ENCODE measurements at places on chromosomes 3 and 15.

GRCh38 chr3:168546707-168547106 lies 451.0 kb upstream of the GOLIM4 start:
- no peak for DNase-seq

DNA sequence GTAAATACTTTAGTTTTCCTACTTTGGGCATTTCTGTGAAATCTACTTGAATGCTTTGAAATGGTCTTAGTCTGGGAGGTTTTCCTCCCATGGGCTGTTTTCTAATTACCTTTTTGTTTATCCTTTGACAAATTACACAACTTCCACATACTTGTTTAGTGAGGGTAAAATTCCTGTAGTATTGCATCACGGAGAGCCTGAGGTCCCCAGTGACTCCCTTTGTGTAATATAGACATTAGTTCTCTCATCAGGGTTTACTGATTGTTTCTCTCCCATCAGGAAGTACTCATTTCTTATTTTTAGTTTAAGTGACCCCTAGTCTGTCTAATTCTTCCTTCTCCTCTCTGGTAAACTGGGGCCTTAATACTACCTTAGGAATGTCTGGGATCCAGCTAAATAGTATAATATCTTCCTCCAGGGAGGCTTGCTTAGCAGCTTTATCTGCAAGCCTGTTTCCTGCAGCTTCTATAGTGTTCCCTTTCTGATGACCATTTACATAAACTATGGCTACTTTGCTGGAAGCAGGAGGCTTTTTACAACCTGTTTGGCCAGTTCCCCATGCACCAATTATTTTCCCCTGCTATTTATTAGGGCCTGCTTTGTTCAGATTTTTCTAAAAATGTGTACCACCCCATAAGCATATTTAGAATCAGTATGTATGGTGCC lies 87.2 kb upstream of the XCR1 start:
- peak; percentile 88 for DNase-seq

DNA sequence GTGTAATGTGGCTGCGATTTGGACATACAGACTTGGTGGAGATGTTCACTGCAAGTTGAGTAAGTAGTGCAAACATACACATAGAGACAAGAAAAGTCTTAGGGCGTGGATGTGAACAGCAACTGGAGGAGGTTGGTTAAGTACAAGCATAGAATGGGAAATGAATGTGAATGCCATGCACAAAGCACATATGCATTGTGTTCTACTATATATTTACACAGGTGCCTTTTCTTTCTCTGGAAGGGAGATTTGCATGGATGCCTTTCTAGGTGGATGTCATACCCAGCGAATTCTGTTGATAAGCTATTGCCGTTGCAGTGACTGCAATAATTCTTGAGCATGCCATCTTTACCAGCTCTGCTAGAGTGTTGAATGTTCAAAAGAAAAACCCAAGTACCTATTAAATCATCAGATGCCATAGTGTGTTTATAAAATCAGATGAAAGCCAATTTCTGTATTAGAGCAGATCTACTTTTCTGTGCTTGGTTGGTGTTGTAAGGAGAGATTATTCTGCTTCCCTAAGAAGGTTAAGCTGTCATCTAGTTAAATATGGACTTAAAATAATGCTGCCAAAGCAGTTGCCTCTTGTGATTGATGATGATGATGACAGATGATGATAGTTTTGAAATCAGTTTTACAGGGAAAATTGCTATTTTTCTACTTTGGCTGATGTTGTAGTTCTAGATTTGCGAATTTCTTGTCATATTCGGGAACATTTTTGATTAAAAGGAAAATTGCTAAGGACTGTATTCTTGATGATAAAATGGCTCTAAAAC lies 148.4 kb downstream of the CNTN4 start:
- no peak for DNase-seq

DNA sequence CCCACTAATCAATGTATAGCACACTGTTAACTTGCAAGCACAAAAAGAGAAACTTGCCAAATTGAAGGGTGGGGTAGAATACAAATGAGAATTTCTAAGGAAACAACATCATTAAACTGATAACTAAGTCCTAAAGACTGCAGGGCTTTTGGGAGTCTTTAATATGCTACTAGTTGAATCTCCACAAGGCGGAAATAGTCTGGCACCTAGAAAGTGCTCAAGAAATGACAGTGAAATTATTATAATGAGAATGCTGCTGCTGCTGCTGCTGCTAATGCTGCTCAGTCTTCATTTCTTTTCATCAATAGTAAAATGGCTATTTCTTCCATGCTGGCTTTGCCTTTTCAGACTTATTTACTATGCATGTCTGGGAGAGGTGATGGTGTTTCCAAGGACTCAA lies 91.8 kb downstream of the BTD start:
- DNase-seq, result no peak

DNA sequence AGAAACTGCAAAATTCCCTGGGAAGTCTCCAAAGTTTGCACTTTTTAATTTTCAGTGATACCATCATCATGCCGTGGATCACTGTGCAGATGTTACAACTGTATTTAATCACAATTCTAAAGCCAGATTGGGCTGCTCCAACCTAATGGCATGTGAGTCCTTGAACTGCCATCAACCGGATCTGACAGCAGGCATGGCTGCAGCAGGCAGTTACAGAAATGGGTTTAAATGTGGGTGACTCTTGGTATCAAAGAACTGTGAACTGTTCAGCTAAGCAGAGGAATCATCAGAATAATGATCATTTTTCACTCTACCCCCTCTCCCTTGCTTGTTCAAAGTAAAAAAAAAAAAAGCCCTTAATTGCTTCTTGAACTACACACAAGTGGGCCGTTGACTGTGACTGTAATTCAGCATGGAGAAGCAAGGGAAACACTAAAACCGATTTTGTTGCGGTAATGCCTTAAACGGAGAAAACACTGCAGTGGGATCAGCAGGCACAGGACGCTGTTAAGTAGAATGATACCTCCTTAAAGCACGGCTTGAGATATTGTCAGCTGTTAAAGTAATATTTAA lies 152.4 kb downstream of the RORA start:
- no peak for DNase-seq

- no peak for DNase-seq
These were observed 66.8 kb downstream of the STAC start for GRCh38 chr3:36447061-36447460.

DNA sequence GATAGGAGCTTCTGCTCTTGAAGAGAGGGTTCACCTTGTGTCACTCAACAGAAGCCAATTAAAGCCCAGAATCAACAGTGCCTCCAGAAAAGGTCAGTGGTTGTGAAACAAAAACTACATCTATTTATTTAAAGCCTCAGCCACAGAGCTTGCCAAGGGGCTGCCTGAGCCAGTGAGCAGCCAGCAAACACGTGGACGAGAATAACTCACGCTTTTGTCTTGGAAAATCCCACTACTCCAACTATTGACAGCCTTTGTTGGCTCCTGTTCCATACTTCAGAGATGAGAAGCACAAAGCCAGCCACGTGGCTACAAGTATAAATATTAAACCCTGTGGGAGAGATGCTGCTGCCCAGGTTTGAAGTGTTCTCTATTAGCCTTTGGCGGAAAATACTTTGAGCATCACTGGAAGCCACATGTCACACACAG lies 10.3 kb downstream of the GPR156 start:
- DNase-seq, result peak; percentile 42

DNA sequence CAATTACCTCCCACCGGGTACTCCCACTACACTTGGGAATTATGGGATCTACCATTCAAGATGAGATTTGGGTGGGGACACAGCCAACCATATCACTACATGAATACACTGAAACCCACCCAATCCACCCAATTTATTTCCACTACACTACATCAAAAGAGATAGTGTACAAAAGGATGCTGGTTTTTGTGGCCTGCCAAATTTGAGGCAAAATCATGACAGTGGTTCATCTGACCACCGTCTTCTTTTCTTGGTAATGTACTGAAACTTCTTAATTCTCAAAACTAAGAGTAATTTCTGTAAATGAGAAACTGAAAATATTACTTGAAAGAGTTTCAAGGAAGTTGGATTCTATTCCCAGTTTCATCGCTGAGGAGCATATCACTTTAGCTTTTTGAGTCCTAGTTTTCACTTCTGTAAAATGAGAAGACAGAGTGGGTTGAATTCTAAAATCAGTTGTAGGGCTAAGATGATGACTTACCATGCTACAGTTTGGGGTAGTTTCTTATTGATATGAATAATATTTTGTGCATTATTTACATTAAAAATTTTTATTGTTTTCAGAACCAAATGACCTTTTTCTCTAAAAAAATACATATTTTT lies 360.4 kb upstream of the CNTN6 start:
- DNase-seq, result no peak

DNA sequence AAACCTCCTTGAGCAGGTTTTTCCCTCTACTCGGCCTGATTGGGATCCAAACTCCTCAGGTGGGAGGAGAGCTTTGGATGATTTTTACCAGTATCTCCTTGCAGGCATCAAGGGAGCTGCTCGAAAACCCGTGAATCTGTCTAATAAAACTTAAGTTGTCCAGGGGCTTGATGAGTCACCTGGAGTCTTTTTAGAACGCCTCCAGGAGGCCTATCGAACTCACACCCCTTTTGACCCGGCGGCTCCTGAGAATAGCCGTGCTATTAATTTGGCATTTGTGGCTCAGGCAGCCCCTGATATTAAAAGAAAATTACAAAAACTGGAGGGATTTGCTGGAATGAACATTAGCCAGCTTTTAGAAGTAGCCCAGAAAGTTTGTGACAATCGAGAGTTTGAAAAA lies 41.6 kb downstream of the ZBTB11 start:
- no peak for DNase-seq

DNA sequence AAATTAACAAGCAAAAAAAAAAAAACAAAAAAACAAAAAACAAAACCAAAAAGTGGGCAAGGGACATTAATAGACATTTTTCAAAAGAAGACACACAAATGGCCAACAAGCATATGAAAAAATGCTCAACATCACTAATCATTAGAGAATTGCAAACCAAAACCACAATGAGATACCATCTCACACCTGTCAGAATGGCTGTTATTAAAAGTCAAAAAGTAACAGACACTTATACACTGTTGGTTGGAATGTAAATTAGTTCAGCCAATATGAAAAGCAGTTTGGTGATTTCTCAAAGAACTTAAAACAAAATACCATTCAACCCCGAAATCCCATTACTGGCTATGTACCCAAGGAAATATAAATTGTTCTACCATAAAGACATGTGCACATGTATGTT lies 222.4 kb upstream of the CD96 start:
- DNase-seq, result no peak

- DNase-seq, result no peak
These were observed 83.4 kb downstream of the RBPMS2 start for GRCh38 chr15:64691896-64692565.

DNA sequence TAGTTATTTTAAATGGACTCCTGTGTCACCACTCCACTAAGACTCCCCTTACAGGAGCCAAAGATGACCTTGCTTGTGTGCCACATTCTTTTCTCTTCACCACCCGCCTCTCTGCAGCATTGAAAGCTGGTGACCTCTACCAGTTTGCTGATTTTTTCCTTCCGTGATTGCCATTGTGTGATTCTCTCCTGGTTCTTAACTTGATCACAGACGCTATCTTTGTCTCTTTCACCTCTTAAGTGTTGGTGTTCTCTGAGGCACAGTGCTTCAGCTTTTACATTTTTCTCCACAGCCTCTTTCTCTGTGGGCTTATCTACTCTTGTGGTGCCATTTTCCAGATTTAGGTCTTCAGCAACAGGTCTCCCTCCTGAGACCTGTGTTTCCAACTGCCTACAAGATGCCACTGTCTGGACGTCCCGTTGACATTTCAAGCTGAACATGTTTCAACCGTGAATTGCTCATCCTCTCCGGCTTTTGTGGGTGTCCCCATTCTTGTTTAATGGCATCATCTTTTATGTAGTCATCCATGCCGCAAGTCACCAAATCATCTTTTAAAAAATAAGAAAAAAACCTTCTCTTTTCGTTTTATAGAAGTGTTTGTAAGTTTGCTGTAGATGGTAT lies 26.5 kb downstream of the IQGAP1 start:
- DNase-seq, result peak; percentile 43

DNA sequence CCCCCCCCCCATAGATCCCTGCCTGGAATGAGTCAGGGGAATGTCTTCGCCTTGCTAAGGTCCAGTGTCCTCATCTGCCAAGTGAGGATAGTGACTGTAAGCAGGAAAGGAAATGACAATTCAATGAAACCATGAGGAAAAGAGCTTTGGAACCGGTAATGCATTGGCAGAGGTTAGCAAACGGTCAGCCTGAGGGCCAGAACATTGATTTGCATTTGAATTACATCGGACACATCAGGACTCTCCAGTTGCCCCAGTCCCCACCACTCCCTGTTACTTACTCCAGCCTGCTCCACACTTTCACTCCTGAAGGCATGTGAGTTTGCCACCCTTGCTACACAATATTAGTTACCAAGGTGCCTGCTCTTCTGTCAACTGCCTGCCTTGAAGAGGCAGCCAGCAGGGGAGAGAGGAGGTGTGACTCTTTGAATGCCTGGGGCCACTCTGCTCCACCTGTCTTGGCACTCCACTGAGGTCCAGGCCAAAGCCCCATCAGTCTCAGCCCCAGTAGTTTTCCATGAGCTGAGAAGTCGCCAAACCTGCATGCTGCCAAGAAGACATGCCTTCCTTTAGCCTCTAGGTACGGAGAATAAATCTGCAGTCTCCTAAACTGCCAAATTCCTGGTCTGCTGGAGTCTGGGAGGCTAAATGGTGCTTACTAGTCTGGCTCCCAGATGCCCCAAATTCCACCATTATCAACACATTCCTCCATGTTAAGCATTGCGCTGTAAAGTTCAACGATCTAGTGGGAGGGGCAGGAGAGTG lies 191.7 kb upstream of the TLE3 start:
- no peak for DNase-seq

DNA sequence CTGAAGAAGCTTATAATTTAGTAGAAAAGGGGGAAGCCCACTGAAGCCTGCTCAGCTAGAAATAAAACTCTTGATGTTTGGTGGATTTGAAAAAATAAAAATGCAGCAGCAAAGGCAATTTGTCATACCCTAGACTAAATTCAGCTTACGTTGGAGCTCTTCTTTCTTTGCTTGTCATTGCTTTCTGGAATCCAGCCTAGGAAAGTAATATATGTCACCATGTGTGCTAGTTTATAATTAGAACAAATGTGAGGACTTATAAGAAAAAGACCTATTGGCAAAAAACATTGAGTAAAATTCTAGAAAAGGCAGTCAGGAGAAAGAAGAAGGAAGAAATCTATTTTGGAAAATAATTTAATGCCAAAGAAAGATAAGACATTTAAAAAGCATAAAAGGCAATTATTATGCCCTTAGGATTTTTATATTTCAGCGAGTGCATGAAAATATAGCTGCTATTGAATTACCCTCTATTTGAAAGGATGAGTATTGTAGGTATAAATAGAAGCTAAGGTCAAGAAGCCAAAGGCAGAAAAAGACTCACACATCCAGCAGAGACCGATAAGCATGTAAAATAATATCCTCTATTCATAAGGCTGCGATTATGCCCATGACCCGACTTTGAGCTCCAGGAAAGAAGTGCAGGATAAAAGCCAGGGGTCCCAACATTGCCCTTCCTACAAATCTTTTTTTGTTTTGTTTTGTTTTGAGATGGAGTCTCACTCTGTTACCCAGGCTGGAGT lies 10.6 kb upstream of the BTBD1 start:
- no peak for DNase-seq

DNA sequence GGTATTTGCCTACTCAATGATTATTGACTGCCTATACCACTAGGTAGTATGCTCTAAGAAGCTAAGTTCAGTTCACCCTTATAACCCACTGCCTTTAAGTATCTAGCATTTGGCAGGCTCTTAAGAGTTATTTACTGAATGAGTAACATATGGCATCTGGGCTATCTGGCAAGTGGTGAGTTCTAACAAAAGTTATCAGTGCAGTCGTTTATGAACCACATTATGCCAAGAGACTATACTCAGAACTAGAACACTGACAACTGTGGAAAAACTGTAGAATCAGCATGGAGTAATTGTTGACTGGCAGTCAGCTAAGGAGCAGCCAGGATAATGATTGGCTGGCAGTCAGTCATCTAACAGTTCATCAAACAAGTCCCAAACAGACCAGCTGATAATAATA lies 25.8 kb downstream of the RAF1 start:
- DNase-seq, result no peak

All from H4 (cell line).